Inflammatory macrophage treated with lipopolysaccharide for 4 hours (primary cell): ENCODE measurements at places on chromosomes 12 and 14.

GRCh38 chr14:73234586-73235394, 2.5 kb upstream of the PAPLN start:
- no peak for DNase-seq

GRCh38 chr12:111748867-111749266, 17.9 kb upstream of the ALDH2 start:
- DNase-seq, result no peak

- no peak for DNase-seq
Observed at GRCh38 chr12:25264114-25264513, 13.4 kb upstream of the KRAS start.

DNA sequence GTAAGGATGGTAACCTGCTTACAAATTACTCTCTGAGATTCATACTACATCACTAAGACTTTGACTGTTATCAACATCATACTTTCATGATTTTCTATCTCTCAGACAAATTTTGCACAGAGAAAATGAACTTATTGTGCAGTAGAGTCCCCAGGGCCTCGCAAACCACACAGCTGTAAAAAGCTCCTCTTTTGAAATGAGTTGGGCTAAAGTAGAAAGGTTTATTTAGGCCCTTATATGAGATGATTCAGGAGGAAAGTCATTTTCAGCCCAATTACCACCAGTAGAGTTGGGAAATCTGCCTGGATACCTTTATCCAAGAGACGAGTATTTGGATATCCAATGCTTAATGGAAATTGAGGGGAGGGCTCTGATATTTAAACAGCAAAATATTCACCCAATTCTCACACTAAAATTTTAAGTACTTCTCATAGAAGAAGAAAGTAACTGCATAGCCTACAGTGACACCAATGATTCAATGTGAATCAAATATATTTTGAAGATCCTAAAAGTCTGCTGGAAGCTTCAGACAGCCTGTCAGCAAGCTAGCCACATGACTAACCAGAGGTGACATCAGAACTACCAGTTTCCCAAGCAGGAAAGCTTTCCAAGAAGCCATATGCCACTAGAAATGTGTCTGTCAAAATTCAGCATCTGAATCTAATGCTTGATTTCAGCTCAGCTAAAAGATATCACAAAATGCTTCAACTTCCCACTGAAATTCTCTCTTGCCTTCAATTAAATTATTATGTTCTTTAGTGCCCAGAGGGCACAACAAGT, 190.1 kb upstream of the SYT1 start:
- no peak for DNase-seq

- no peak for DNase-seq
Observed at GRCh38 chr12:106019144-106019543, 119.6 kb downstream of the NUAK1 start.

DNA sequence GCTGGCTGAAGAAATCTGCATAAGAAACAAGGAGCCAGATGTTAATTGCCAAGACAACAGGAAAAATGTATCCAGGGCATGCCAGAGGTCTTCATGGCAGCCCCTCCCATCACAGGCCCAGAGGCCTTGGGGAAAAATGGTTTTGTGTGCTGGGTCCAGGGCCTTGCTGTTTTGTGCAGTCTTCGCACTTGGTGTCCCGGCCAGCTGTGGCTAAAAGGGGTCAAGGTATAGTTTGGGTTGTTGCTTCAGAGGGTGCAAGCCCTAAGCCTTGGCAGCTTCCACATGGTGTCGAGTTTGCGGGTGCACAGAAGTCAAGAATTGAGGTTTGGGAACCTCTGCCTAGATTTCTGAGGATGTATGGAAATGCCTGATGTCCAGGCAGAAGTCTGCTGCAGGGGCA, 29.9 kb upstream of the CNTN1 start:
- DNase-seq, result no peak

DNA sequence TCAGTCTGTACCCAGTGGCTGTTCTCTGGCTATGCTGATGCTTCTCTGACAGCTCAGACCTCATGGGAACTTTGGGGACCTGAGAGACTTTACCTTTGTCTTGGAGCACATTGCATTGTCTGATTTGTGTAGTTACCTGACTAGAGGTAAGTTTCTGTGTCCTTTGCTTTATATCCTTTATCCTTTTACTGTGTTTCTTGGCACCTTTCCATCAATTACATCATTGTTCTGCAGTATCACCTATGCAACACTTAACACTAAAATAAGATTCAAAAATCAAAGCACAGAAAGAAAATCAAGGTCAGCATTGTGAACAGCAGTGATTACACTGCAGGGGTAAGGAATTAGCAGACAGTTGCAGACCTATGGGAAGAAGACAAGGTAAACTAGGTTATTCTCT, 43.8 kb downstream of the SLC35F4 start:
- DNase-seq, result no peak

- DNase-seq, result no peak
Observed at GRCh38 chr12:62758216-62758615, 176.7 kb downstream of the PPM1H start.

DNA sequence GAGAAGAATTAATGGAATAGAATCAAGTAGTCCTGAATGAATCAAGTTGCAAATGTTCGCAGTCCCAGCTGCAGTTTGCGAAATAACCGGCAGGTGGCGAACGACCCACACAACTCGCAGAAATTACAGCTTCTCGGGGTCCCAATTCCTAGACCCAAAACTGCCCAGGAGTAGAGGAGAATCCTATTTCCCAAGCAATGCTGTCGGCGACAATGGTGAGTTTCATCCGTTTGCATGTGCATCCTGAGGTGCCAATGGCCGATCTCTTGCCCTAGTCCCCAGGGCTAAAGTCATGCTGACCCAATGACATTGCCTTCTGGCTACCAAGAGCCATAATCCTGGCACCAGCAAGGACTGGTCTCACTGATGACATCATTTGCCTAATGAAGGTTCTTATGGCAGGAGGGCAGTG, 8.5 kb upstream of the ASCL1 start:
- peak; percentile 3 for DNase-seq

DNA sequence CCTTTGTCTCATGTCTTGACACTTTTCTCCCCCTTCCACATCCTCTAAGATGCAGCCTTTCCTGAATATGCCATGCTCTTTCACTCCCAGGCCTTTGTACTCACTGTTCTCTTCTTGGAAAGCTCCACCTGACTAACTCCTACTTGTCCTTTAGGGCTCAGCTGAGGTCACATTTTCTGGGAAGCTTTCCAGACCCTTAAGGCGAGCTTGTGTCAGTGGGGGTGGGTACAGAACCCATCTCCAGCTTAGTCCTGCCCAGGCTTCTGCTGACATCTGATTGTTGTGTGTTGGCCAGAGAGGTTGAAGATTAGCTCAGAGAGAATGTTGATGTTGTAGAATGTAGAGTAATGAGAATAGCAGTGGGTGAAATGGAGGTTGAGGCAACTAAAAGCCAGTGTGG, 2.9 kb upstream of the TSFM start:
- no peak for DNase-seq

DNA sequence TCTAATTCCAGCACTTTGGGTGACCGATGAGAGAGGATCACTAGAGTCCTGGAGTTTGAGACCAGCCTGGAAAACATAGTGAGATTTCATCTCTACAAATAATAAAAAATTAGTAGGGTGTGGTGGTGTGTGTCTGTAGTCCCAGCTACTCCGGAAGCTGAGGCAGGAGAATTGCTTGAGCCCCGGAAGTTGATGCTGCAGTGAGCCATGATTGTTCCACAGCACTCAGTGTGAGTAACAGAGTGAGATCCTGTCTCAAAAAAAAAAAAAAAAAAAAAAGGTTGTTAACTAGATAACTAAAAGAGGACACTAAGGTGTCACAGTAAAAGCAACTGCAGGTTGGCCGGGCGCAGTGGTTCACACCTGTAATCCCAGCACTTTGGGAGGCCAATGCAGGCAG, 121.3 kb upstream of the MAX start:
- DNase-seq, result no peak

- no peak for DNase-seq
Observed at GRCh38 chr12:47736877-47737676, 11.8 kb upstream of the ENDOU start.
